IMR-90 (cell line): ENCODE measurements at places on chromosomes 2 and 18. TPM values are rescaled to one million over a fixed set of nuclear protein-coding genes. Genes with fewer than 3 reads are reported as not detected.

DNA sequence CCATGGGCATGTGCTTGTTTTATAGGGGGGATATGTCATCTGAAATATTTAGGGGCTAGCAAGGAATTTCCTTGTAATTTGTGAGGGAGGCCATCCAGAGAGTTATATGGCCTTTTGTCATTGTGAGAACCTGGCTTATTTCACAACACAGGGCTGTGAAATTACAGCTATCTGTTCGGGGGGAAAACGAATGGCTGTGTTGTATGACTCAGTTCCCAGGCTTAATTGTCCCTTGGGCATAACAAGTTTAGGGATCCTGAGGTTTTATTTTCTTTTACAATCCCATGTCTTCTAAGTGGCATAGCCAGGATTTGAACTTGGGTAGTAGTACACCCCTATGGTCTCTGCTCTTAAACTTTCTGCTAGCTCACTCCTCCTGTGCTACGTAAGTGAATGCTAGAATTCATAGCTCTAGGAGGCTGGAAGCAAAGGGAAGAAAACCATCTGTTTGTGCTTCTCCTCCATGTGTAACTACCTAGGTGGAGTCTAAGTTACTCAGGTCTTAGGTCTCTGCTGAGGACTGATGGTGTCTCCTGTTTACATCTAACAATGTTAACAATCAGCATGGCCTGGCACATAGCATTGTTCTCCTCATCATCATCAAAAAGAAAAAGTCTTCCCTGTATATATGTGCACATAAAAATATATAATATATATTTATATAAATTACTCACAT lies 53.8 kb downstream of the SKA1 start:
- DNase-seq, result no peak
- no peaks in the 10 kb centered on the region for H3K4me1 ChIP-seq
- H3K27me3 ChIP-seq, result peaks cover 3% of the 10 kb centered on the region; the same call in 1 of the 2 replicates
- H3K36me3 ChIP-seq, result no peaks in the 10 kb centered on the region
- H3K4me3 ChIP-seq, result no peak overlapping the region

EMILIN2 gene
- total RNA-seq, result under 0.01 TPM in 2 replicates

GRCh38 chr2:188727846-188728245 lies 246.3 kb upstream of the COL3A1 start:
- H3K27me3 ChIP-seq, result no peaks in the 10 kb centered on the region
- no peak for DNase-seq
- H3K4me3 ChIP-seq, result no peak overlapping the region
- no peak overlapping the region for H3K27ac ChIP-seq
- H3K4me1 ChIP-seq, result no peaks in the 10 kb centered on the region

- H3K27me3 ChIP-seq, result no peaks in the 10 kb centered on the region
- H3K36me3 ChIP-seq, result no peaks in the 10 kb centered on the region
- H3K27ac ChIP-seq, result no peak overlapping the region
- no peak overlapping the region for H3K4me3 ChIP-seq
- DNase-seq, result no peak
Measured at GRCh38 chr2:211479536-211480150, 923.2 kb downstream of the CPS1 start.
